NCI-H1092 (cell line): ENCODE measurements at places on chromosomes 11 and 22.

GRCh38 chr11:58787903-58788302, 56.2 kb upstream of the GLYAT start:
- DNase-seq: no peak

- DNase-seq: peak; percentile 67
These were observed 65.0 kb downstream of the SFI1 start for GRCh38 chr22:31561238-31561887.

- DNase-seq: no peak
These were observed 479.4 kb downstream of the JRKL start for GRCh38 chr11:96869207-96869606.

- DNase-seq: no peak
These were observed 28.0 kb downstream of the HSPA8 start for GRCh38 chr11:123033895-123034294.

GRCh38 chr22:35554297-35554845, 13.7 kb downstream of the RASD2 start:
- DNase-seq: no peak

DNA sequence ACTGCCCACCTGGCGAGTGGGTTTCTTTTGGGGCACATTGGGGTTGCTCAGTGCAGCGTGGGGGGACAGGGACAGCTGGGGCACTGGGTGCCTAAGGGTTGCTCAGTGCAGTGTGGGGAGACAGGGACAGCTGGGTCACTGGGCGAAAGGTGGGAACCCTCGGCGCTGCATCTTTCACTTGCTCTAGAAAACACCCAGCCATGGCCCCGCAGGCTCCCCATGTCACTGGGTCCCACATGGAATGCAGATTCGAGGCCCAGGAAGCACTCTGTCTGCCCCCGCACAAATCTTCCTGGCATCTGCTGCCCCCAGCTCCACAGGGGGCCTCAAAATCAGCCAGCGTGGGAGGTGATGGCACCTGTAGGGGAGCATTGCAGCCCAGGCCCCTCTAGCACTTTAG, 229.3 kb downstream of the BRD1 start:
- no peak for DNase-seq

DNA sequence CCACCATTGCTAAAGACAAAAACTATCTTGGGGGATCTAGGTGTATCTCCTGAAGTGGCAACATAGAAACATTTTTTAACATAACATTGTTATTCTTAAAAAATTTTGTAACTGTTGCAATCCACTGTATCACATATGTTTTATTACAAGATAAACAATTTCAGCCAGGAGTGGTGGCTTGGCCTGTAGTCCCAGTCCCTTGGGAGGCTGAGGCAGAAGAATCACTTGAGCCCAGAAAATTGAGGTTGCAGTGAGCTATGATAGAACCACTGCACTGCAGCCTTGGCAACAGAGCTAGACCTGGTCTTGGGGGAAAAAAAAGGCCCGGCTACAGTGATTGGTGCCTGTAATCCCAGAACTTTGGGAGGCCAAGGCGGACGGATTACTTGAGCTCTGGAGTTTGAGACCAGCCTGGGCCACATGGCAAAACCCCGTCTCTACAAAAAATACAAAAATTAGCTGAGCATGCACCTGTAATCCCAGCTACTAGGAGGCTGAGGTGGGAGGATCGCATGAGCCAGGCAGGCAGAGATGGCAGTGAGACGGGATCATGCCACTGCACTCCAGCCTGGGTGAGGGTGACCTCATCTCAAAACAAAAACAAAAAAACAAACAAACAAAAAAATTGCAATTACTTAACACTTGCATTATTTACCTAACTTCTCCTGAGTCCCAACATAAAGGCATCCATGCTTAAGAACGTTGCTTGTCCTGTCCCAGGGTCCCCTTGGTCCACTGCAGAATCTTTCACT, 1.5 kb upstream of the DEPDC5 start:
- DNase-seq: no peak

- DNase-seq: peak; percentile 10
These were observed 19.7 kb downstream of the MYO7A start for GRCh38 chr11:77147668-77148321.
